ENCODE measurements at places on chromosomes 12 and 14.

- peak; percentile 41 for DNase-seq
These were observed 68.0 kb downstream of the CCDC88C start for GRCh38 chr14:91349481-91350074.

GRCh38 chr12:56932867-56933266 lies 1.3 kb downstream of the SDR9C7 start:
- no peak for DNase-seq

- no peak for DNase-seq
These were observed 179.3 kb upstream of the TMEM260 start for GRCh38 chr14:56400109-56400825.

GRCh38 chr14:82412545-82412944 lies 878.9 kb upstream of the SEL1L start:
- DNase-seq: no peak

DNA sequence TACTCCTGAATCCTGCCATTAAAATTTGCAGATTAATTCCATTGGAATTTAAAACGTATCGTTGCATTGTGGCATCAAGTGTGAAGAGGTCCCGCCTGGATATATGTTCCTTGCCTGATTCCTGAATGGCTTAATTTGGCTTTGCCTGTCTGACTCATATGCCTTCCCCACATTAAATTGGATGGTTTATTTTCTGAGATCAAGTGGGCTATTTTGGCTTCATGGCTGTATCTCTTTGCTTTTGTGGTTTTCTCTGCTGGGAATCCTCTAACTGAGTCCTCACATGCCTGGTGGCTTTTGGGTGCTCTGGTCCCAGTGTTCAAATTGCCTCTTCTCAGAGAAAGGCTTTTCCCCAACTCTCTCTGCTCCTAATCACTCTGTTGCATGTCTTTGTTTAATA lies 127.9 kb upstream of the DYRK2 start:
- DNase-seq: no peak

DNA sequence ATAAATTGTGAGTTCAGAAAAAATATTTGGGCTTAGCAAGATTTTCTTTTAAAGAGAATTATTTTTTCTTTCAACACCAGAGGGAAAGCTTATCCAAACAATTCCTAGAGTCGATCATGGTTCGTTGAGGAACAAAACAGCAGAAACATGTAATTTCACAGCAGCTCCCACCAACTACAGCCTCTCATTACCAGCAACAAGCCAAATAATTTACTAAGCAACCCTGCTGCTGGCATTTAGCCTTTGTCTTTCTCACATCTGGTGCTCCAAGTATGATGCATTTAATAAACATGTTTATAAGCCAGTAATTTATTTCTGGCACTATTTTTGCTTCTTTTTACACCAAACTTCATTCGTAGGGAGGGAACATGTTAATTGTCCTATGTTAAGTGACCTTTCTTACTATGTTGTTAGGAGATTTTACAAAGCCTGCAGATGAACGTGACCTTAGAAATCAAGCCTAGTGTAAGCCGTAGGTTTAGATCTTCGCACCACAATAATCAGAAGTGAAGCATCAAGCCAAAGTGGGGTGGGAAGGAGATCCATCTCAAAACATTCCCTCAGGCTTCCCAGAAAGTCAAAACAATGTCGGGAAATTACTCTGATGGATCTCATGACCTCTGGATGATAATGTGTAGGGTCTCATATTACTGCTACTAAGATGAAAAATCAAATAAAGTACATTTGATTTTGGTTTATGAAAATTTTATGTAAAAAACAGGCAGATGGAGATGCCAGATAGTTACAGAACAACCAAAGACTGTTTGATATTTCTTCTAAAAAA lies 128.4 kb downstream of the RPAP3 start:
- DNase-seq: no peak

DNA sequence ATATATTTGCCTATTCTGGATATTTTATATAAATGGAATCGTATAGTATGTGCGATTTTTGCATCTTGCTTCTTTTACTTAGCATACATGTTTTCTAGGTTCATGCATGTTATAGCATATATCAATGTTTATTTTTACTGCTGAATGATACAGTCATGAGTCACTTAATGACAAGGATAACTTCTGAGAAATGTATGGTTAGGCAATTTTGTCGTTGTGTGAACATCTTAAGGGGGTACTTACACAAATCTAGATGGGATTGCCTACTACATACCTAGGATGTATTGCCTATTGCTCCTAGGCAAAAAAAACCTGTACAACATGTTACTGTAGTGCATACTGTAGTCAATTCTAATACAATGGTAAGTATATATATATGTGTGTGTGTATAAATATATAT lies 8.8 kb downstream of the USP15 start:
- no peak for DNase-seq

GRCh38 chr14:60197629-60198303 lies 32.6 kb upstream of the DHRS7 start:
- no peak for DNase-seq

DNA sequence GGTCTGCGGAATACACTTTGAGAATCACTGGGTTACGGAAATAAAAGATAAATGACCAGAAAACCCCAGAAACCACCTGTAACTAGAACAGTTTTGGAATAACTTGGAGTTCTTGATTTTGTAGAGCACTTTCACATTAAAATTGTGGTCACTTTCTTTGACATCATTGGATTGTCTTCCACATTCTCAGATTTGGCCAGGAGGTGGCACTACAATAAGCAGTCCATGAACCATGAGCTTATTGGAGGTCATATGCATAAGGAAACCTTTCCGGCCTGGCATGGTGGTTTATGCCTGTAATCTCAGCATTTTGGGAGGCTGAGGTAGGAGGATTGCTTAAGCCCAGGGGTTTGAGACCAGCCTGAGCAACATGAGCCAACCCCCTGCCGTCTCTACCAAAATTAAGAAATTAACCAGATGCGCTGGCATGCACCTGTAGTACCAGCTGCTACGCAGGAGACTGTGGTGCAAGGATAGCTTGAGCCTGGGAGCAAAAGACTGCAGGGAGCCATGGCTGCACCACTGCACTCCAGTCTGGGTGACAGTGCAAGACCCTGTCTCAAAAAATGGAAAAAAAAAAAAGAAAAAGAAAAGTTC lies 107.7 kb upstream of the CAND1 start:
- no peak for DNase-seq

DNA sequence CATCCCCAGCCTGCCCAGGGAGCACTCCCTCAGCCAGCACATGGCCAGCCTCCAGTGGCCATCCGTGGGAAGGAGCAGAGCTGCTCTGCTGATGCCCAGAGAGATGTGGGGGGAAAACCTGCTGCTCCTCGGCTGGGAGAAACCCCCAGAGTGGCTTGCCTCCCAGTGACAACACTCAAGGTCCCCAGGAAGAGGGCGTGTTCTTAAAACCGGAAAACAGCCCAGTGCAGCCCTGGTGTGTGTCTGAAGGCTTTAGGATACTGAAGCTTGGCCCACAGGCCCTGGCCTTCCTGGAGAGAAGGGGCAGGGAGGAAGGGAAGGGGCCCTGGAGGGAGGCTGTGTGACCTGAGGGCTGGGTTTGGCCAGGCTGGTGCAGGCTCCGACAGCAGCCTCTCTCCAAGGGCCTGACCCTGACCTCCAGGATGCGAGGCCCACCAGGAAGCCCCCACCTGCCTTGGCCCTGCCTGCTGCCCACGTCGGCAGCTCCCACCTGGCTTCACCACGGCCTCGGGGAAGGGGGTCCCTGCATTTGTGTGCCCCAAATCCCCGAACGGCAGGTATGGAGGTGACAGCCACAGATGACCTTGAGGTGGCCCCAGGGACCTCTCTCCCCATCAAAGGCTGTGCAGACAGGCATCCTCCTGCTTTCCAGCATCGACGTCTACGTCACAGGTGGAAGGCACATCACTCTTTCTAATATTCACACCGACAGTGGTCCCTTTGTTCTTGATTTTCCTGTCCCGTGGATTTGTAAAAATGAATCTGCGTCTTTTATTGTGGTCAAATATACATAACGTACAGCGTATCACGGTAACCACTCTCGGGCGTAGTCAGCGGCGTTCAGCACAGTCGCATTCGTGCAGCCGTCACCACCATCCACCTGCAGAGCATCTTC lies 190.0 kb upstream of the C14orf180 start:
- no peak for DNase-seq

DNA sequence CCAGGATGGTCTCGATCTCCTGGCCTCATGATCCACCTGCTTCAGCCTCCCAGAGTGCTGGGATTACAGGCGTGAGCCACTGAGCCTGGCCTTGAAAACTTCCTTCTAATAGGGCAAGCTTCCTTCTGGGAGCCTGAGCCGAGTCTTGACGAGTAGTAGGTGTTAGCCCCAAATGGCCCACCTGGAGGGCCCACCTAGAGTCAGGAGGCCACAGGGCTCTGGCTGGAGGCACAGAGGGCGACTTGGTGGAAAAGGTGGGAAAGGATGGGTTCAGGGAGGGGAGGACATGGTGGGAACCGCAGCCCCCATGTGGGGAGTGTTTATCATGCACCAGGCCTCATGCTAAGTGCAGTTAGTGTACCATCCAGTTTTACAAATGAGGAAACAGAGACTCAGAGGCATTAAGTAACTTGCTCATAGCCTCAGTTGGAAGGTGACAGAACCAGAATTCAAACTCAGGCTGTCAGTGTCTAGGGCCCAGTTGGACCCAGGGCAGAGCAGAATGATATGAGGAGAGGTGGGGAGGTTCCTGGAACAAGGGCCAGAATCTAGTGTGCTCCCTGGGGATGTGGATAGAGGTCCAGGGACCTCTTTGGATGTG lies 3.1 kb upstream of the LRP1-AS start:
- no peak for DNase-seq

DNA sequence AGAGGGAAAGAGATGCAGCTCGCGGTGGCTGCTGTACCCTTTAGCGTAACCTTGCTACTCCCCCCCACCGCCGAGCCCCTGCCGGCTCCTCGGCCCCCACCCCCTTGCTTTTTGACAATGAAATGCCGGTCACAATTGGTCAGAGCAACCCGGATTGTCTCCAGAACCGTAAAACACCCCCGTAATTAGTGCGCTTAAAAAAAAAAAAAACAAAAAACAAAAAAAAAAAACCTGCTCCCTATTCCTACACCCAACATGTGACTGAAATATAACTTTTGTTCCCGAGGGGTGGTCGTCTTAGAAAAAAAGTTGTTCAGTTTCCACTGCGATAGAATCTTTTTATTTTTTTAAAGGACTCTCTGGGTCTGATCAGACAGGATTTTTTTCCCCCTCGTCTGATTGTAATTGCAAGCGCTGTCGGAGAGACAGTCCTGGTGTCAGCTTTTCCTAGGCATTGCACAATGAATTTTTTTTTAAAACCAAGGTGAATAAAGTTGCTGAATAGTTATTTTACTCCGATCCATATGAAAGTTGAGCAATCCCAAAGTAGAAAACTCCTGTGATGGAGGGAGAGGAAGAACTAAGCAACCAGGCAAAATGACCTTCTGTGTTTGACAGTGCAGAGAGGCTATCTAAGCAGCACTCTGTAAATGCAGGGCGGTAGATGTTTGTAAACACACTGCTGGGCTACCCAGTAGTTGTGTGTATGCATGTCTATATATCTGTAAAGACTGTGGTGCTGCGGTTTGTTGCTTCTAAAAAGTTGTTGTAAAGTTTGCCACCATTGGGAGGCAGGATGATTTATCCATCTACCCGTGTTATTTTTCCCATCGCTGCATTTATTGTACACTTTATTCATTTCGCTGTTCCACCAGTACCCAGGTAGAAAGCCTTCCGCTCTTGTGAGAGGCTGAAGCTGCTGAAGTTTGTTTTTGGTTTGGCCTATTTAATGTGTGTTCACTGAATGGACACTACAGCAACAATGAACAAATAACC lies 1.1 kb downstream of the ETV6 start:
- no peak for DNase-seq

DNA sequence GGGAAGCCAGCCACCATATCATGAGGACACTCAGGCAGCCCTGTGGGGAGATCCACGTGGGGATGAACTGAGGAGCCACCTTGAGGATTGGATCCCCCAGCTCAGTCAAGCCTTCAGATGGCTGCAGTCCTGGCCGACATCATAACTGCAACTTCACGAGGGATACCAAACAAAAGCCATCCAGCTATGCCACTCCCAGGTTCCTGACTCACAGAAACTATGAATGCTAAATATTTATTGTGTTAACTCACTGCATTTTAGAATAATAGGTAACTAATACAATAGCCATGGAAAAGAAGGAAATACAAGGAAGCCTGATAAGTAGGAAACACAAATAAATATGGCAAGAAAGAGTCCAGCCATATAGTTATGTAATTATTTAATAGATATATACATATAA lies 42.1 kb upstream of the FAM222A start:
- DNase-seq: no peak

GRCh38 chr14:70897464-70897863 lies 9.8 kb upstream of the PCNX1 start:
- DNase-seq: no peak

DNA sequence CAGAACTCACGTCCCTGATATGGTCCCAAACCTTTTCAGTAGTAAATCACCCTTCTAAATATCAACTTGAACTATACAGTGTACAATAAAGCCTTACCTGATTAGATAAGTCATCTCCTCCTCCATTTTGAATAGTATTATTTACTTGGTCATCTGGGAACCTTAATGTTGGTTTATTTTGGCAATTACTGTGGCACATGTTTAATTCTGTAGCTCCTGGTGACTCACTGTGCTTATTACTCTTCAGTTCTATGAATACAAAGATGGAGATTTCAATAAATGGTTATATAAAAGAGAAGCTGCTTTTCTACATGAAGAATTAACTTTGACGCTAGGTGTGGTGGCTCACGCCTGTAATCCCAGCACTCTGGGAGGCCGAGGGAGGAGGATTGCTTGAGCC lies 25.4 kb downstream of the MIS18BP1 start:
- DNase-seq: no peak

- DNase-seq: no peak
These were observed 9.5 kb downstream of the NDRG2 start for GRCh38 chr14:21015312-21015711.

All from activated T-helper 1 cell treated with Interleukin-2 at 50 U/mL for 16 hours (primary cell).